ENCODE measurements at places on chromosomes 16 and 17. TPM values are rescaled to one million over a fixed set of nuclear protein-coding genes. Genes with fewer than 3 reads are reported as not detected.

GRCh38 chr16:53518550-53519416, 15.8 kb upstream of the AKTIP start:
- DNase-seq: peak; percentile 91

The PROCA1 gene
- 2.0 TPM for total RNA-seq

The ADORA2B gene
- 1.3 TPM for total RNA-seq

The CLEC18A gene
- total RNA-seq: 0.13 TPM

The ANKRD13B gene
- 8.1 TPM for total RNA-seq

GRCh38 chr16:19419698-19420075, 2.0 kb downstream of the TMC5 start:
- no peak for DNase-seq

DNA sequence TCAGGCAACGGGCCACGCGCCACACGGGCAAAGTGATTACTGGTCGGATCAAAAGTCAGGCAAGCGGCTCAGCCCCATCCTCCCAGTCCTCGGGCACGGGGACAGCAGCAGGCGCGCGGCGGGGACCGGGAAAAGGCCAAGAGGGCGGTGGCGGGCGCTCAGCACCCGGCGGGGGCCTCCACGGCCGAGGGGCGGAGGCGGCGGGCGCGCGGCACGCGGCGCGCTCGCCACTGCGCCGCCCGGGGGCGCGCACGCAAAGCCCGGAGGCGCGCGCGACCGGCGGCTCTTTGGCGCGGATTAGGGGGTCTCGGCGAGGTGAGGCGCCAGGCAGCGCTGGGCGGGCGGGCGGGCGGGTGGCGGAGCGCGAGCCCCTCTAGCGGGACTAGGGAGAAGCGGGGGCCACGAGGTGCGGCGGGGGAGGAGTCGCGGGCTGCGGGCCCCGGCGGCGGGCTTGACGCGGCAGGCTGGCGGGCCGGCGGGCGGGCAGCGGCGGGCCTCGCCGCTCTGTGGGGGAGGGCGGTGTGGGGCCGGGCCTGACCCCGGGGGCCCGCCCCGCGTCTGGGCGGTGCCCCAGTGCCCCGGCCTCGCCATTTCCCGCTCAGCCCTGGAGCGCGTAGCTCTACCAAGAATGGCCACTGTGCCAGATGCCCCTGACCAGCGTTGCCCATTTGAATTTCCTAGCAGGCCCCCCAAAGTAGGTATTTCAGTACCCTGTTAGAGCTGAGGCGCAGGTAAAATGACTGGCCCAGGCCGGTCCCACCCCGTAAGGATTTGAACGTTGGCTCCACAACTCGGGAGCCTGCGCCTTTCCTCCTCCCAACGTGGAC, at the start of the genes ACACA and TADA2A:
TSS of gene ACACA (minus strand) at position 202 of the 827 bp plus-strand sequence. CDS start 537 bp downstream, outside the sequence.
TSS of gene TADA2A (plus strand) at position 252 of the 827 bp plus-strand sequence. CDS start 4,480 bp downstream, outside the sequence.
- DNase-seq: peak; percentile 87

GRCh38 chr17:43994272-43995149, 9.9 kb upstream of the NAGS start:
- DNase-seq: peak; percentile 84

DNA sequence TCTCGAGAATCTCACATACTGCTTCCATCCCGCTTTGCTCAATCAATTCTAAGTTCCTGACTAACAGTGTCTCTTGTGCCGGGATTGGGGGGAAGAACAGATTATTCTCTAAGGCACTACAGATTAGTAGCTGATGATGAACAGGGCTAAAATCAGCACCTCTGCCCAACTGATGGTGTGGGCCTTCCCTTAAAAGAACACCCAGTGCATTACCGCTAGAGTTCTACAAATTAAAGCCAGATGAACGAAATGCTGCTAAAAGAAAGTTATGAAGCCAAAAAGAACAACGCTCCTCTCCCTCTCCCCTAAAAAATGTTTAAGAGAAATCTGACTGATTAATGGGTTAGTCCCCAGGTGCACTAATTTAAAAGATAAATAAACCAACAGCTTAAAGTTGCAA, 4.4 kb downstream of the CDC27 start:
- no peak for DNase-seq

DNA sequence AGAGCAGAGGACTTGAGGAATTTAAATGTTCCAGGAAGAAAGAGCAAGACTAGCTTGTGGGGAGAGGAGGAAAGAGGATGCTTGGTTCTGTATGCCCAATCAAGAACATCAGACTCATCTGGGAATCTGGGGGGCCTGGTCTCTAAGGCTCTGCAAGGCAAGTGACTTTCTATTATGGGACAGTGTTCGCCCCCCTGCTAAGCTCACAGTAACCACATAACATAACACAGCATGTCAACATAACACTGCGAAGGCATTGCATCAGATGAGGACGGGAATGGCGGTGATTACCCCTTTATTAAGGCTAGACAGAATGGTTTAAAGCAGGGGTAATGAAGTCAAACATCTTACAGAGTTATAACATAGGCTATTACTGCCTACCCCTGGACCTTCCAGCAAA, 176.6 kb upstream of the IRX6 start:
- DNase-seq: no peak

- peak; percentile 92 for DNase-seq
These were observed at the start of gene TCF25 for GRCh38 chr16:89873109-89873971. TCF25 (plus strand) TSS chr16:89873592; CDS start chr16:89873668, 76 bp downstream.

The KRTAP1-5 gene
- not detected for total RNA-seq

DNA sequence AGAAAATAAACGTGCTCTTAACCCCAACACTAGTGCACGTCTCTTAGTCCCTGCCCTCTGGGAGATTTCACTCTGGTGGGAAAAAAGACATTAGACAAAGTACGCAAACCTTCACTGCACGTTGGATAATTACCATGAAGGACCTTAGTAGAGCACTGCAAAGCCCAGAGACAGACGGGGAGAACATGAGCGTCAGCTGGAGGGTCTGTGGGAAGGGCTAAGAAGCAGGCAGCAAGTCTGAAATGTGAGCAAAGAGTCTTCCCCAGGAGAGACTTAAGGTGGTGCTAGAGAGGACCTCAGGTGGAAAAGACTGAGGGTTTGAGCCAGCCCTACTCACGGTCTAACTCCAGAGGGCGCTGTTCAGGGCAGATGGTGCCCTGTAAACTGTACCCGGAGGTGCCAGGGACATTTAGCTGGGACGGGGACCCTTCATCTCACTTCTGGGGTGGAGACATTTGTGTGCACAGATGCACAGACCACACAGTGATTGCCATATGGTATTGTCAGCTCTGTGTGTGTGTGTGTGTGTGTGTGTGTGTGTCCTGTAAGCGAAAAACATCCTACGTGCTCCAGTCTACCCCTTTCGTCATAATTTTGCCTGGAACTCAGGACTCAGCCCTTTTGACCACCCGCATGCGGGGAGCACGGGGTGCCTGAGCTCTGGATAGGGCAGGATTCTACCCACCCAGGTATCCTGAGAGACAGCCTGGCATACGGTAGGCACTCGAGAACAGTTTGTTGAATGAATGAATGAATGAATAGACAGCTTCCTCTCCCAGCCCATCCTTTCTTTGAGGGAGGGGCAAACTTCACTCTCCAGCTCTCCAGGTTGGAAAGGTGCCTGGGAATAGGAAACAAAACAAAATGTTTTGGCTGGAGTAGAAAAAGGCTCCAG, 10.1 kb upstream of the STAC2 start:
- no peak for DNase-seq

The MYL4 gene
- 113 TPM for total RNA-seq

The INCA1 gene
- total RNA-seq: 1.8 TPM

The GFAP gene
- 7.0 TPM for total RNA-seq

The MYH11 gene
- 62.2 TPM for total RNA-seq

The C1QBP gene
- total RNA-seq: 101 TPM

DNA sequence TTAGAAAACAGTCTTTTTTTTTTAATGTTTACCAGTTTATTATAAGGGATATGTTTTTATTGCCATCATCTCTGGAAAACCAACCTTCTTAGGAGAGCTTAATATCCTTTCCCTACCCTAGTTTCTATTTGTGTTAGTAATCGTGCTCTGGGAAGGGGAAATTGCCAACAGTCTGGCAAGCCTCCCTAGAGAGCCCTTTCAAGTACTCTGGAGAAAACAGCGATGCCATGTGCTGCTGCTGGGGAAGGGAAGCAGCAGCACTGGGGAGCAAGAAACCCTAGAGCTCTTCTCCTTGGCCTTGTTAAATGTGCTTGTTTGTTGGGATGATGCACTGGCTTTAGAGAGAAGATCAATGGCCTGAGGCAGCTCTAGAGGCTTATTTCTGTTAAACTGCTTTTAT, 10.3 kb downstream of the RETREG3 start:
- no peak for DNase-seq

The CHD9NB gene
- total RNA-seq: 1.0 TPM

The TP53TG3B gene
- total RNA-seq: not detected

- peak; percentile 79 for DNase-seq
These were observed 925 bp downstream of the ZNF689 start for GRCh38 chr16:30609002-30609925.

DNA sequence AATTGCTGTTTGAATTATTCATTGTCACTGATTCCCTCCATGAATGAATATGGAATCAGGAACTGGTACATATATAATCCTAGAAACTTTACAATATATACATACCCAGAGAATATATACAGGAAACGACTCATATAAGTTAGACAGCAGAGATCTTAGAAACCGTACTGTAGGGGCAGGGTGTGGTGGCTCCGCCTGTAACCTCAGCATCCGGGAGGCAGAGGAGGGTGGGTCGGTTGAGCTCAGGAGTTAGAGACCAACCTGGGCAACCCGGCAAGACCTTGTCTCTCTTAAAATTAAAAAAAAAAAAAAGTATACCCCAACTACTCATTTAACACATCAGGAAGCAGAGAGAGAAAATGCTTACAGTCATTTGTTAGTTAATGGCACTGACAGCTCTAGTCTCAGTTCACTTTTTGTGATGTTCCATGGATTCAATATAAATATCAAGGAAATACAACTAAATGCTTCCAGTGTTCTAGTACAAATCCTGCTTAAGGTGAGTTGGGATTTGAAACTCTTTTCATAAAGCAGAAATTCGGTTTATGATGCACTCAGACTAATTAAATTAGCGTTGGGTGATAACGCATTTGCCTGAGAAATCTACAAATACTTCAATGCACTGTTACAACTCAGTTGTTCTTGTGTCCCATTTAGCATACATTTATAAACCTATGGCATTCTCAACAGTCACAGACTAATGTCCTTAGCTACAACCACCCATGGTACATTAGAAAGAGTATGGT, 5.6 kb downstream of the GLG1 start:
- DNase-seq: no peak

The ARSG gene
- total RNA-seq: 2.7 TPM

GRCh38 chr17:55171634-55172328, 93.0 kb upstream of the HLF start:
- DNase-seq: no peak

The SEPTIN12 gene
- not detected for total RNA-seq

DNA sequence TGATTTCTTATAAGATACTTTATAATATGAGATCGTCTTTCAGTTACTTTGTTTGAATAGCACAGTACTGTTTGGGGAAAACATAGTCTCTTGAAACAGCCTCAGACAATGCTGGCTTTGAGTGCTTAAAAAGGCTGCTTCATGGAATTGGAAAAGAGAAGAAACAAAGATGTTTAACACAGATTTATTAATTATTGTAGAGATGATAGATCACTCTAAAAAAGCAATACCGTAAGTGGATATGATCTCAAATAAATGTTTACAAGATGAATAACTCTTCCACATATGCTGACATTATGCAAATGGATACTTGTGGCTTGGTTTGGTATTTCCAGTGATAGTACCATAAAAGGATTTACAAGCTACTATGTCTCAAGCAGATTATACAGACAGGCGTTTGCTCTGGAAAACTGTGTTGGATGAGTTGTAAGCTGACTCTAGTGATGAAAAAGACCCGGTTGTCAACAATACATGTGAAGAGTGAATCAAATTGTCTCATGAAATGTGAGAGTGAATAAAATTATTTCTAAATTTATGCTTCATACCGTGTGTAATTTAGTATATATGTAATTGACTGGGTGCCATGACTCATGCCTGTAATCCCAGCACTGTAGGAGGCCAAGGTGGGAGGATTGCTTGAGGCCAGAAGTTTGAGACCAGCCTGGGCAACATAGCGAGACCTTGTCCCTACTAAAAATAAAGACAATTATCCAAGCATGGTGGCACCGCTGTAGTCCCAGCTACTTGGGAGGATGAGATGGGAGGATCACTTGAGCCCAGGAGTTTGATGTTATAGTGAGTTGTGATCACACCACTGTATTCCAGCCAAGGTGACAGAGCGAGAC, 105.4 kb downstream of the FTO start:
- no peak for DNase-seq

The KRT33A gene
- total RNA-seq: not detected

DNA sequence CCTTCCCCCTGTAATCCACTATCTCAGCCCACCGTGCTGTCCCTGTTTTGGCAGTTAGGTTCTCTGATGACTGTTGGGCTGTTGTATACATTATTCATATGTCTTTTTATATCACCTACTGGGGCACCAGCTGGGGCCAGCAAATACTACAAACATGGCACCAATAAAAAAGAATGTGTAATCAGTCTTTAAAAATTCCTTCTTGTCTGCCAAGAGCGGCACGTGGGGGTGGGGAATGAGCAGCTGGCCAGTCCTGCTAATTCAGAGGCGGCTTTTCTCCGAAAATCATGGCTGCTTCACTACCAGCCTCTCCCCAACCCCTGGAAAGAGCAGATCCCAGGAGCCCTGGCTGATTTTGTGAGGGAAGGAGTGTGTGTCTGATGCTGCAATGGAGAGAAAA, 77.7 kb upstream of the EEF2KMT start:
- DNase-seq: no peak

The STX1B gene
- 1.6 TPM for total RNA-seq

- DNase-seq: no peak
These were observed 621.6 kb upstream of the GOT2 start for GRCh38 chr16:59355704-59356103.

Measured in cardiac septum (tissue), 1 donor.